ENCODE measurements at places on chromosomes 6 and 20.

DNA sequence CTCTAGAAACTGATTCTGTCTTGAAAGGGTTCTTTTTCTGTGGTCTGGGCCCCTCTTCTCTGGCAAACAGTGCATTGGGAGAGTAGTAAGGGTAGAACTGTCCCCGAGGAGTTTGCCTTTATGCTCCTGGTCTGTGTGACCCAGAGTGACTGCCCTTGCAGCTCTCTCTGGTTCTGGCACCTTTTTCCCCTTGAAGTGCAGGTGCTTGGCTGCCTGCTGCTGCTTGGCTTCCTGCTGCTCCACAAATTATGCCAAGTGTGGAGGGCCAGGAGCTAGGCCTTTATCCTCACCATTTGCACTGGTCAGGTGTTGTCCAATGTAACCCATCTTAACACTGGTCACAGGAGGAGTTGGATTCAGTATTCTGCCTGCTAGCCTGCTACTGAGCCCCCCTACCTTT lies 11.2 kb downstream of the KIZ start:
- no peak for DNase-seq

- DNase-seq: peak; percentile 54
Observed at GRCh38 chr20:3660262-3661059, 2.7 kb downstream of the GFRA4 start.

- DNase-seq: no peak
Observed at GRCh38 chr20:45835329-45835765, 1.7 kb downstream of the SNX21 start.

DNA sequence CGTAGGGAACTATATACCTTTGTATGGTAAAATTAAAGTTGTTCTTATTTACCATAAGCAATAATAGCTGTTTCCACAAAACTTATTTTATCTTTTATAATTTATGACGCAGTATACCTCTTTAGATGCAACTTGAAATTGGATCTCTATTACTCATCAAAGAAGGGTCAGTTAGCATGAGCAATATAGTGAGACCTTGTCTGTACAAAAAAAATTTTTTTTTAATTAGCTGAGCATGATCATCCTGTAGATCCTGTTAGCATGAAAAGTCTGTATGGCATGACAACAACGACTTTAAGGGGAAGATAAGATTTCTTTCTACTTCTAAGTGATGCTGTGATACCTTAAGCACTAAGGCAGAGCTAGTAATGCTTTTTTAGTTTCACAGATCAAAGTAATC lies 5.9 kb downstream of the ALDH5A1 start:
- no peak for DNase-seq

- DNase-seq: no peak
Observed at GRCh38 chr6:10894958-10895357, 8.1 kb downstream of the SYCP2L start.

DNA sequence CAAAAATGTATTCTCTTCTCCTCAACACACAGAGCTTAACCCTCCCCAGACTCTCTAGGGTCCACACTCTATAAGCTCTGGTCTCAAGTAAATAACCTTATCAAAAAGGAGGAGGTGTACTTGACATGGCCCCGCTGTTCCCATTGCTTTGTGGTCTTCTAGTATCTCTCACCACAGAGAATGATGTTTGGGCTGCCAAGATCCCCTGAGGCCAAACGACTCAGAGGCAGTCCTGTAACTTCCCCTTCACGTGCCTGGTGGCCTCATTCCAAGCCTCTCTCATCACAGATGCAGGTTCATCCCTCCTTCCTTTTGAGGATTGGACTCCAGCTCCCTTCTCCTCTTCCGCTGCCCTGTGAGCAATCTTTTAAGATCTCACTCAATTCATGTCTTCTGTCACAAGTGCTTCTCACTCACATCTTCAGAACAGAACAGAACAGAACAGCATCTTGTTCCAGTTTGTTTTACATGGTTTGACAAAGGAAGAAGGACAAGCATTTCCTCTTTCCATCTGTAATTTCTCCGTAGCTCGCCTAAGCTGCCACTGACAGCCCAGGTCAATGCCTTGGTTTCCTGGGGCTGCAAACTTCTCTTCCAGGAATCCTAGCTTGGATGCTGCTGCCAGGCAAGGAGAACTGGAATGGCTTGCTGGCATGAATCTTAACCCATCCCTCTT lies 541.5 kb downstream of the CD83 start:
- DNase-seq: no peak

- DNase-seq: no peak
Observed at GRCh38 chr6:44045672-44046015, 81.6 kb downstream of the MRPL14 start.

DNA sequence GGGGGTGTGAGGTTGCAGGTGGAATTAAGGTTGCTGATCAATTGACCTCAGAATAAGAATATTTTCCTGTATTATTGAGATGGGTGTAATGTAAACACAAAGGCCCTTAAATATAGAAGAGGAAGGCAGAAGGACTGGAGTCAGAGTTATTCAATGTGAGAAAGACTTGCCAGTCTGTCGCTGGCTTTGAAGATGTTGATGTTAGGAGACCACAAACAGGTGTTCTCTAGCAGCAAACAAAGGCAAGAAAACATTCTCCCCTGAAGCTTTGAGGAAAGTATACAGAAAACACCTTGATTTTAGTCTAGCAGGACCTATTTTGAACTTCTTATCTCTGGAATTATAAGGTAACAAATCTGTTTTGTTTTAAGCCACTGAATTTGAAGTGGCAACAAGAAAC lies 138.9 kb upstream of the PTPRK start:
- DNase-seq: no peak

DNA sequence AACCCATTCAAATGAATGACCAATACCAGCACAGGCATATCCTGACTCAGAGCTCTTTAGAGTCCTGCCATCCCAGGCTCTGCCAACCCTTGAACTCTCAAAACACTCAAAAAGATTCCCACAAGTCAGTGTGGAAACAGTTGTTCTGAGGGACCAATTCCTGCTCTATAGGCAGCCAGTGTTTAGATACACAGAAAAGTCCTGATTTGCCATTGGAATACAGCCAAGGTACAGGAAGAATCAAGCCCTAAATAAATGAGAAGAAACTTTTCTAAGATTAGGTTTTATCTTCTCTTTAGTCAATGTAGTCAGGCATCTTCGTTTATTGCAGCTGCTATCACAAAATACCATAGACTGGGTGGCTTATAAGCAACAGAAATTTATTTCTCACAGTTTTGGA lies 626.8 kb upstream of the ARID1B start:
- DNase-seq: no peak

DNA sequence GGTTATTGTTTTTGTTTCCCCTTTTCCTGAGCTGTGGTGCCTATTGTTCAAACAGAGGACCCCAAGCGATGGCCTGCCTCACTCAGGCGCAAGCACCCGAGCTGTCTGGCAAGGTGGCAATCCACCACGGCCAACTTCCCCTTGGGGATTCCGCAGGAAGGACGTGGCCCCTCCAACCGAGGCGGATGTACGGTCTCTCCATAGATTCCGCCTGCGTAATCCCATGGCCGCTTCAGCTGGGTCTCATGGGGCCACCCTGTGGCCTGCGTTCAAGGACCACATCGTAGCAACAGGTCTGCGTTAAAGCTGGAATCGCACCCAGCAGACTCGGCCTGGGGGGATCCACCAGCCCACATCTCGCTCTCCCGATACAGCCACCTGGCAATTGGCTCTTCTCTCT lies 79.9 kb downstream of the CEBPB start:
- DNase-seq: peak; percentile 79

DNA sequence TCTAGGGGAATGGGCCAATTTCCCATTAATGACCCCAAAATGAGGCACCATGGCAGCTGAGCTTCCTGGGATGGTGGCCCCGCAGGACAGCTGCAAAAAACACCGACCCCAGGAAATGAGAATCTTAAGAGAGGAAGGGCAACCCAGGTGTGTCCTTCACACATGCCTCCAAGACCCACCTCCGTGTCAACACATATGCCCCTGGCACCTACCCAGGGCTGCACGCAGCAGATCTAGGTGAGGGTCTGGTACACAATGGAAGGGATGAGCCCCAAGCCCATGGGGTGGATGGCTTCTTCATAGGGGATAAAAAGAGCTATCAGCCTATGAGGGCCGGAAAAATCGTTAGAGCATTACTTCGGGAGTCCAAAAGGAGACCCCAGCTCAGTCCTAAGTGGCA lies 9.5 kb downstream of the MTCH1 start:
- no peak for DNase-seq

DNA sequence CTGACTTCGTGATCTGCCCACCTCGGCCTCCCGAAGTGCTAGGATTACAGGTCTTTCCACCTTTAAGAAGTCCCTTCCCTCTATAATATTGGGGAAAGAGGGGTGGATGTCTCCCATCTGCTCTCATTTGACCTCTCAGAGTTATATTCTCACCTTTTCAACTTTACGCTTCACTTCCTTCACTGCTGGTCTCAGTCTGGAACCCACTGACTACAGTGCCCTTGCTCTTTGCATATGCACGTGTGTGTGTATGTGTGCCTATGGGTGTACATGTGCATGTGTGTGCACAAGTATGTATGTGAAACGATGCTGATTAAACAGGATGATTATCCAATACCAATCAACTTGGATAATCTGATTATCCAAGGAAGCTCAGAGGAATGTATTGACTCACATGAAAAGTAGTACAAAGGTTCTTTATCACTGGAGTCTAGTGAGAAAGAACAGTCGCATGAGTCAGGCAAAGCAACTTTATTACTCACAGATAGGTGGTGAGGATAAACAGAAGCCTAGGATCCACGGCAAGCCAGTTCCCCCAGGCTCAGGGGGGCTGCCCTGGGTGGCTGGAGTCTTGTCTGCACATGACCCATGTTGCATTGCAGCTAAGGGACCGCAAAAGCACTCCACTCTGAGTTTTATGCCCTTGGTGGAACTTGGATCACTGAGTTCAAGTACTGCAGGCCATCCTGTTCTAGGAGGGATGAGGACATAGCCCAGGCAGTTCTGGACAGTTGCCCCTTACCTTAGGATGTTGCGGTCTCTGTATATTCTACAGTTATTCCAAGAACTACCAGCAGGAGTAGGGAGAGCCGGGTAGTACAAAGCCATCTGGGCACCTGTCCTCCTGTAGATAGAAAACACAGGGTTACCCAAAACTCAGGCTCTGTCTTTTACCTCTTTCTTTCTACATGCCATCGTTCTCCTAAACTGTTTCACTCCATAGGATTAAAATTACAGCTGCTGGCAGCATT lies 50.9 kb downstream of the SNRNP48 start:
- DNase-seq: no peak

- no peak for DNase-seq
Observed at GRCh38 chr20:19932170-19932667, 84.9 kb upstream of the NAA20 start.

GRCh38 chr6:168243812-168244376 lies 75.7 kb downstream of the DACT2 start:
- DNase-seq: no peak

DNA sequence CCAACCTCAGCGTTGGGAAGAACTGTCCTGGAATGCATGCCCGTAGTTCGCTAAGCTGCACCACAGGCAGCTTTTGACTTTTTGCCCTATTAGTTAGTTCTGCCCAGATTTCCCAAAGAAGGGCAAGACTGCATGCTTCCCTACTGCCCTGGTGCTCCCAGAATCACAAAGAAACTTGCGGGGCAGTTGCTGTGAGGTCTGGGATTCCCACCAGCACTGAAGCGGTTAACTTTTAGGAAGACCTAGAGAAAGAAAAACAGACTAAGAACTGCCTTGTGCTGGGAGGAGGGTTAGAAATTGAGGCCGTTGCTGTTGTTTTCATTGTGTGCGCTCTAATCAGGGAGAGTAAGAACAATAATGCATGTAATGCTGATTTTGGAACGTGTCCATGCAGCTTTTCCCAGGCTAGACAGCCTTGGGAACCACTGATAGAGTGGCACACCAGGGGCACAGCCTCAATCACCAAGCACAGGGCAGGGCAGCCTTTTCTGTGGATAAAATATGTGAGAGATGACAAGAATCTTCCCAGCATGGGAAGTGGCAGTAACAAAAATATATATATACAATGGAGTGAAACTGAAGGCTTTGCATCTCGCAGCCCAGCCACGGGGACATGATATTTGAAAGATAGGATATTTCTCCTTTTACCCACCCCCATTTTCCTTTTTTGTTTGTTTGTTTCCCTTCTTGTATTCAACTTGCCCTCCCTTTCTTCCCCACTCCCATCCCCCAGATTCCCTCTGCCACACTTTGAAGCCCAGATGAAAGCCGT lies 137.7 kb upstream of the HEY2 start:
- no peak for DNase-seq

DNA sequence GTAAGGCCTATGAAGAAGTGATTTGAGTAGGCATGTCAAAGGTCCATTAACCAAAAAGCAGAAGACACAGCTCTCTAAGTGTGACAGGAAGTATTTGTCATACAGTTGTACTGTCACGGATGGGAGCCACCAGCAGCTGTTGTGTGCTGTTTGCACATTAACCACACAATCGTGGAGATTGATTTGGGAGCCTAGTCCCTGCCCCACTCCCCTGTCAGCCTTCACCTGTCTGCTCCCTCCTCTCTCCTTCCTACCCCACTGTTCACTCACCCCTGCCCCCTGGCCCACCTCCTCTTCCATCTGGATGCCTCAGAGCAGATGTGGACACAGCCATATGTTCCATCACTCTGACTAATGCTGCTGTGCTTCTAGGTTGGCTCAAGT lies 124.7 kb upstream of the SPACA1 start:
- DNase-seq: no peak

DNA sequence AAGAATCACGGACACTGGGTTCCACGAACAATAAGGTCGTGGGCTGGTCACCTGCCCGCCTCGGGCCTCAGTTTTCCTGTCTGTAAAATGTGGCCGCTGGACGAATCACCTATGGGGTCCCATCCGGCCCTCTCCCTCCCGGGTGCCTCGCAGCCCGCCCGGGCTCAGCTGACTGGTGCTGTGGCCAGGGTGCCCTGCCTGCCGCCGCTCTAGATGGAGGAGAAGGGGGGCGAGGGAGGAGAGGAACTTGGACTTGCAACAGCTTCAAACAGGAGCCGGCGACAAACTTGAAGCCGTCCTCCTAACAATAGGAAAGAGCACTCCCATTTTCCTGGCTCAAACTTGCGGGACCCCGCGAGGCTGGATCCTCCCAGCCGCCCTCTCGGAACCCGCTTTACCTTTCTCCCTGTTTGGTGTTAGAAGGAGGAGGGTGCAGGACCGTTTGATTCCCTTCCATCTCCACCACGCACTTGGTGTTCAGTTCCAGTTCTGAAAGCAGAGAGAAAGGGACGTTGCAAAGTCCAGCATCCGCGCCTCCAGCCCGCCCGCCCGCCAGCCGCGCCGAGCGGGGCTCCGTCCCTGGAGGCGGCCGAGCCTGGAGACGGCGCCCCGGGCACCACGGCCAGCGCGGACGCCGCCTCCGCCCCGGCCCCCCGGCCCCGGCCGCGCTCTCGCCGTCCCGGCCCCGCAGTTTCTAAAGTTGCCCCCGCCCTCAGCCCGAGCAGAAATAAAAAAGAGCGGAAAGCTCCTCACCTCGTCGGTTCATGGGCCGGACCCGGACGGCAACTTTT lies 584 bp downstream of the KIF13A start:
- DNase-seq: peak; percentile 85

GRCh38 chr20:41135187-41135887 lies 2.0 kb upstream of the PLCG1 start:
- DNase-seq: peak; percentile 74
